Karpas-422 (cell line): ENCODE measurements at places on chromosomes 12 and 14.
A peak's percentile ranks its signal among the peaks of the same experiment; 100 is the strongest.

DNA sequence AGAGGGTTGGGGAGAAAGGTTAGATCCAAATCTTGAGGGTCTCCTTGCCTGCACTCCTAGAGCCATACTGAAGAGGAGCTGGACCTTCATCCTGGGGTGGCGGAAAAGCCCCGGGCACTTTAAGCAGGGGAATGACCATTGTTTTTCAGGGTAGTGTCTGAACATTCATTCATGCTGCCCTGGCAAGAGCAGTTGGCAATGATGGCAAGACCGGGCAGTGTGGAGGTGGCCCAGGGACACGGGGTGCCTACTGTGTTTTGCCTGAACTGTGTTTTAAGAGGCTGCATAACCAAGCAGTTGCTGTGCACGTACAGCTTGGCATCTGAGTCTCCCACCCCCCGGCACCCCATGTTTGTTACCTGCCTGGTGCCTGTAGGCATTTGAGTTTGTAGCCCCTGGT lies 14.7 kb downstream of the TPCN1 start:
- DNase-seq, result no peak

DNA sequence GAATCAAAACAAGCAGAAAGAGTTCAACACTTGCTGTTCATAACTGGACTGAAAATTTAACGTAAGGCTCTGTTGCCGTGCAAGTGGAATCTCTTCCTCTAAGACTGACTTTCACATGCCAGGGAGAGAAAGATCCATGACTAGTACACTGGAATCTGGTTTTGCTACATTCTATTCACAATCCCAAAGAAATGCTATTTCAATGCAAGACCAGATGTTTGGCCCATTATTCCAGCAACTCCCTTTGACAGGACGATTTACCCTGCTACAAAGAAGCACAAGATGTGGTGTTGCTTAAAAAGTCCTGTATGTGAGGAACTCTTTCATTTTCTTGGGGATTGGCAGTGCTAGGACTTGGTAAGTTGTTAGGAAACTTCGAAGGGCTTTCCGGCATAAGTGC lies 17.4 kb downstream of the RFC5 start:
- no peak for DNase-seq

- DNase-seq, result no peak
These were observed 1.2 kb upstream of the SRGAP1 start for GRCh38 chr12:63843254-63843720.

GRCh38 chr14:105116451-105117256 lies 51.4 kb upstream of the GPR132 start:
- no peak for DNase-seq

- no peak for DNase-seq
These were observed 2.2 kb upstream of the KRT80 start for GRCh38 chr12:52193991-52194390.

- DNase-seq, result no peak
These were observed 14.0 kb upstream of the TBPL2 start for GRCh38 chr14:55454264-55455002.

GRCh38 chr12:108761226-108761625 lies 29.9 kb upstream of the CORO1C start:
- no peak for DNase-seq

DNA sequence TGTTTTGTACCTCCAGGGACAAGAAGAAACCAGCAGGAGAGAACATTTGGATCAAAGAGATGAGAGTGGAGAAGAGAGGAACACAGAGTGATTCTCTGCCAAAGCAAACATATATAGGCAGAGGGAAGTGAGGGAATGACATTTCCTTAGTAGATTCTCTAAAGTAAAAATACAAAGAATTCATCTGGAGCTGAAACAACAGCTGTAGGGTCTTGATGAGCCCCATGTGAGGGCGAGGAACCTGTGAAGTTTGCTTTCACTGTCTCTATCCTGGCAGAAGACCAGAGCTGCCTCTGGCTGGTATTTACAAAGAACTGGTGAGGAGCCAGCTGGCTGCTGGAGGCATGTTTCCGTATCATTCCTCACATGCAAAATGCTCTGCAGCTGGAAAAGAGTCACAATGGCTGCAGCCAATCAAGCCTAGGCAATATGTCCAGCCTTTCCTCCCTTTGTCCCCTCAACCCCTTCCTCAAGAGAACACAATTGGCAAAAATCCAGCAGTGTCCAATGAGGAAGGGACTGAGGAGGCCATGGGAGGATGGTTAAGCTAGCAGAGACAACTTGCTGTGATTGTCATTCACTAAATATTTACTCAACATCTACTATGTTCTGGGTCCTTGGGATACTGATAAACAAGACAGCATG lies 122.5 kb downstream of the PHLDA1 start:
- no peak for DNase-seq

DNA sequence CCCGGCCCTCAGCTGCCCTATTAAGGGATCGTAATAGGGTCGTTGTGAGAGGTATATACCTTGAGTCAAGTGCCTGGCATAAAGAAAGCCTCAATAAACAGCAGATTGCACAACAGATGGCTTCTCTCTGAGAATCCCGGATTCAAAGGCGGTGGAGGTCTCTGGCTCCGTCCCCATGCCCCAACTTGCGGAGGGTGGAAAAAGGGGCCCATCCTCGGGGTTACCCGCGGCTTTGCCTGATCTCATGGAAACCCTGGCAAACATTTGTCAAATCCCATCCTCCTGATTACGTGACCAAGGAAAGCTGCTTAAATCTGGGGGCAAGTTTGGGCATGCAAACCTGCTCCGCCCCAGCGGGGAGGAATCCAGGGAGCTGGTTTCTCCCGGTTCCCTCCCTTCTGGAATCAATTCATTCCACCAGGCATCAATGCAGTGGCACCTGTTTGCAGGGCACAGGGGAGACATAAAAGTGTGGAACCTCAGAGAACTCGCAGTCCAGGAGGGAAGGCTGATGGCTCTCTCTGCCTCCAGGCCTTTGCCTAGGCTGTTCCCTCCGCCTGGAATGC lies 12.3 kb downstream of the TRPV4 start:
- no peak for DNase-seq

GRCh38 chr14:94087891-94088290 lies 6.8 kb downstream of the IFI27L1 start:
- no peak for DNase-seq

DNA sequence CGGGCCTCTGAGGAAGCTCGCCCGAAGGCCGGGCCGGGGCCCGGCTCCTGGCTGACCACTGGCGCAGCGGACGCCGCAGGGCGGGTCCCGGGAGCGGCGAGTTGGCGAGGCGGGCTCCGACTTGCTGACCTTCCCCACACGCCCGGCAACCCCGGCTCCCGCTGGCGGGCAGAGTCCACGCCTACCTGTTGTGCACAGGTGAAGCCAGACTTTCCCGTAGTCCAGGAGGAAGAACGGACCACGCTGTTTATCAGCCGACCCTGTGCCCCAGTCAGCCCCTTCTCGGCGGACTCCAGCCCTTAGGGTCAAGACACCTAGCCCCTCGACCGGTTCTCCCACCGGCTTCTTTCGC lies 407 bp downstream of the HEATR5A start:
- peak; percentile 57 for DNase-seq

- no peak for DNase-seq
These were observed 477.9 kb downstream of the APAF1 start for GRCh38 chr12:99122959-99123358.
